Kidney tubule cell (primary cell): ENCODE measurements at places on chromosomes 7 and 10.

DNA sequence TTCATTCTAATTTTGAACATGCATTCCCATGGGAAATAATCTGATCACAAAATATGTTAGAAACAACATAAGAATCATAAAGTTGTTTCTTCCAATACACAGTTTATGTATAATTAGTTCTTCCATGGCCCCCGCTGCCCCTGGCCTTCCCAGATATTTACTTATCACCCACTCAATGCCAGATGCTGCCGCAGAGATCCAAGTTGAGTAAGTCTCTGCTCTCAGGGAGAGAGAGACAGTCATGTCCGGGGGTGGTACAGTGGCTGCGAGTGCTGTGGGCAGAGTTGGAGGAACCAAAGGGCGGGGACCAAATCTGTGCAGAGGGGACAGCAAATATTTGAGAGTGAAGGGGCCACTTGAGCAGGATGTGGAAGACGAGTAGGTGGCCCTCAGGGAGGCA is 37.1 kb downstream of the COL26A1 start:
- no peak for DNase-seq

DNA sequence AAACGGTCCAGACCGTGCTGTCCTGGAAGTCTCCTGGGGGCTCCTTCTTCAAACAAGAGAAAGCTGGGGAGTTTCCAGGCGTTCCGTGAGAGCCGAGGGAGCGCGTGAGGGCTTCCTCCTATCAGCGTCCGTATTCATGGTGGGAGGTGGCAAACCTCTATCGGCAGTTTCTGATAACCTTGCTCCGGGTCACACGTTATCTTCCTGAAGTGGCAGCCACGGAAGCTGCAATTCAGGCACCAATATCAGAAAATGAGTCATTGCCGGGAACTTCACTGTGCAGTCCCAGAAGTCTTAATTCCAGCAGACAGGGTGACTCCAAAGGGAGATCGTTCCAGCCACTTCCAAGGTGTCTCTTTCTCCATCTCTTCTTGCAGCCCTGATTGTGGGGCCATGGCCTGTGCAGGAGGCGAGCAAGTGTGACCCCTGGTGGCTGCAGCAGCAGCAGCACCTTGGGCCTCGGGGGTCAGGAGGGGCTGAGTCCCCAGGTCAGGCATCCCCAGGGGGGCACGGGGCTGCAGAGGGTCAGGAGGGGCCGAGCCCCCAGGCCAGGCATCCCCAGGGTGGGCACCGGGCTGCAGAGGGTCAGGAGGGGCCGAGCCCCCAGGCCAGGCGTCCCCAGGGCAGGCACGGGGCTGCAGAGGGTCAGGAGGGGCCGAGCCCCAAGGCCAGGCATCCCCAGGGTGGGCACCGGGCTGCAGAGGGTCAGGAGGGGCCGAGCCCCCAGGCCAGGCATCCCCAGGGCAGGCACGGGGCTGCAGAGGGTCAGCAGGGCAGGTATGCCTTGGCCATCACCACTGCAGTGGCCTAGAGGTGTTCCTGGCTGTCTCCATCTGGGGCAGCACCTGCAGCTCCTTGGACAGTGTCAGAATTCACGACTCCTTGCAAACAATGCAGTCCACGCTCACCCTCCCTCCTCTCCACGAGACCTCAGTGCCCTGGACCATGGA is 538.7 kb downstream of the DNAJB6 start:
- DNase-seq = no peak

GRCh38 chr7:26216049-26216448 is 14.5 kb downstream of the CBX3 start:
- DNase-seq = no peak

DNA sequence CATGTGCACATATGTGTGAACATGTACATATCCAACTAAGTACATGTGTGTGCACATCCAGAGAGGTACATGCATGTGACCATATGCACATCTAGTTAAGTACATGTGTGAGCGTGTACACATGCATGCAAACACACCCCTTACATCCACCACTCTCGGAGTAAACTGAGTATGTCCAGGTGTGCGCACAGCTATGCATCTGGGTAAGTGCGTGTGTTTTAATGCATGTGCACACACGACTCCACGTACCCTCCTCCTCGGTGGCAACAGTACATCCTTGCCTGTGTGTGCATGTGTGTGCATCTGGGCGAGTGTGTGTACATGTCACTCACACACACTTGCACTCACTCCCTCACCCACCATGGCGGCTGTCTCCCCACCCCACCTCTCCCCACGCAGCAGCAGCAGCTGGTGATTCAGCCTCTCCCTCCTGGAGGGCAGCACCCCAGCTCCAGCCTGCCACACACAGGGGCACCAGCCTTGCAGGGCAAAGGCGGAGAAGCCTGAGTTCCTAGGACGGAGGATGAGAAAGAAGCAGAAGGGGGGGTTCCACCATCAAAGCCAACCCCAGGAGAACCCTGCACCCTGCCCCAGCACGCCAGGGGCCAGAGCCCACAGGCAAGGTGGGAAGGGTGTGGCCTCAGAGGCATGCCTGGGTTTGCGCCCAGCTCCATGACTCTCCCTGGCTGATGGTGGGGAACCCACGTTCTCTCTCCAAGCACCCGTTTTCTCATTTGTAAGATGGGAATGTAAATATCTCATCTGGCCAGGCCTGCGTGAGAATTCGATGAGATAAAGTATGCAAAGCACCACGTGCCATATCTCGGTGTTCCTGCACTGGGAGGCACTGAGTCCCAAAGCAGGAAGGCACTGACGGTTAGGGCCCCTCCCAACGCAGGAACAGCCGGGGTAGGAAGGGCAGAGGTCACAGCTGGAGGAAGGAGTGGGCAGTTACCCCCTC is 27.7 kb upstream of the DNAAF5 start:
- DNase-seq = no peak

GRCh38 chr7:116465125-116465524 is 34.4 kb upstream of the CAV2 start:
- DNase-seq = no peak

DNA sequence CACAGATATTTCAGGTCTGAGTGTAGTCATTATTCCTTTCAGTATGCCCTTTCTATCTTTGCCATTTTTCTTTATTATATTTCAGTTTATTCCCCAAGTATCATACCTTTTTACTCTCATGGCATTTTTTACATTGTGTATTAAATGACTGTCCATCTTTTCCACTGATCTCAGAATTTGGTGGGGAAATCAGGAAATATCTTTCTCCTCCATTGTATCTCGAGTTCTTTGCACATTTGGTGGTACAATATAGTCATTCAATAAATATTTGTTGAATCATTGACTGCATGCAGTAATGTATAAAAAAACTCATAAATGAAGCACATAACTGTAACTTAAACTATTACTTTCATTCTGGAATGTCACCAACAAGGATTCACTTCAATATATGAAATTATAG is 354.7 kb downstream of the HGF start:
- DNase-seq = no peak

GRCh38 chr10:50431791-50432190 is 180.5 kb upstream of the ASAH2 start:
- DNase-seq = no peak

DNA sequence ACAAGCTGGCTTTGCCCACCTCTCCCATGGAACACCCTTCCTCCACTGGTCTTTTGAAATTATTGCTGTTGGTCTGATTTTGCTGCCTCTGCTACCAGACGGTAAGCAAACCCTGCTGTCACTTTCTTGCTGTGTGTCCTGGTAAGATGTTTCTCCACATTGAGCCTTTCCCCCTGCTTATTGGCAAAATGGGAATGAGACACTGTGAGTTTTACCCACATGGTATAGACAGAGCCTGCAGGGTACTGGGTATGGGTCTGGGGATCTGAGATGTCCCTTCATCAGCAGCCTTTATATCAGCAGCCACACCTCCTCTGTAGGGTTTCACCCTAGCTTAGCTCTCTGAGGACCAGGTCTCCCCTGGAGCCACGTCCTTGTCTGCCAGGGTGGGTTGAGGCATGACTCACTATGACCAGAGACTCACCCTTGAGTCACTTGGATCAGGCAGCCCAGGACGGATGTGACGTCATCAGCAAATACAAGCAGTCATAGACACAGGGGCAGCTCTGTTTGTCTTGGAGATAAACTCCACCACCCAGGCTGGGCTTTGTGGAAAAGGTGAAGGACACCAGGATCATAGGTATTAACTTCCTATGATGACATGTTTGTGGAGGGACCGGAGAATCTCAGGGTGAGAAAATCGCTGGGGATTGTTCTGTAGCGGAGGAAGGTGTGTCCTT is 17.9 kb upstream of the BAIAP2L1 start:
- DNase-seq = peak; percentile 99

DNA sequence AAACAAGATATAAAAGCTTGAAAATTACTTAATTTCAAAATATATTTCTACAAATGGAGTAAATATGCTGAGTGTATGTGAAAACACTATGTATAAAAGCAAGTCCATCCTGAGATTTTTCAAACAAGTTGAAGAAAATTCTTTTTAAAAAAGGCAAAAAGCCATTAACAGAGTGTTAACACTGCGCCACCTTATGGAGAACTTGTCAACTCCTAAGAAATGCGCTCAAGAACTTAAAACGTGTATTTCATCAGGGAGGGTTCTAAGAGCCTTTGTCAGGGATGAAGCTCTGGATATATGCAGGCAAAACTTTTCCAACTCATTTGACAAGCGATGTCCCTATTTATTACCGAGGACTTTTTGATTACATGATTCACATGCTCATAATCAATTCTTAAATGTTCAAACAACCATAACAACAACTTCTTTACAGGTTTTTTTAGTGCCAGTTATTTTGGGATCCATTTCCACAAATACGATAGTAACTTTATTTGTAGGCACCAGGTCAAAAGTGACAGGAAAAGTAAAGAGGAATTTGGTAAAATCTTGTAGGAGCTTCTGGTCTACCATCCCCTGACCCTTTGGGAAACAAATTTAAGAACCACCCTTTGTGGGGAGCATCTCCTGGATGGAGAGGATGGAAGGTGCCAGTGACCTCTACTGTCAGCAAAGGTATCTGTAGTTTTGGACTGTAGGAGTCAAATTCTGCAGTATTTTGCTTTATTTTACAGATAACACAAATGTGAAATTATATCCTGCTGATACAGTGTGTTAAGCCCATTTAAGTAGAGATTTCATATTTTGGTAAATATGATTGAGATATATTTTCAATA is 23.2 kb downstream of the CALCR start:
- DNase-seq = peak; percentile 37

DNA sequence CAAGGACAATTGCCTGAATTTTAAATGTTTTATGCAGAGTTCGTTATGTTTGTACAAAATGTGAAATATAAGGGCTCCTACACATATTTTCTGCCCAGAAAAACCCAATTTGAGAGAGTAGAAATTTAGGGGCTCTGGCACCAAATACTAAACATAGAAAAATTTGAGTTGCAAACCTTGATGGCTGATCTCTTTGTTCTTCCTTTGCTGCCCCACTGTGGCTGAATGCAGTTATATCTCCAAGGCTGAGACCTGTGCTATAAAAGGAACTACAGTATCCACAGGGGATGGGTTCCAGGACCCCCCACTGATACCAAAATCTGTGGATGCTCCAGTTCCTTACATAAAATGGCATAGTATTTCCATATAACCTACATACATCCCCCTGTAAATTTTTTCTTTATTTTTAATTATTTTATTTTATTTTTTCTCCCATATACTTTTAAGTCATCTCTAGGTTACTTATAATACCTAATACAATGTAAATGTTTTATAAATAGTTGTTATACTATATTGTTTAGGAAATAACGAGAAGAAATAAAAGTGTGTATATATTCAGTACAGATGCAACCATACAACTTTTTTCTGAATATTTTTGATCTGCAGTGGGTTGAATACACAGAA is 22.5 kb downstream of the CFAP43 start:
- peak; percentile 54 for DNase-seq

DNA sequence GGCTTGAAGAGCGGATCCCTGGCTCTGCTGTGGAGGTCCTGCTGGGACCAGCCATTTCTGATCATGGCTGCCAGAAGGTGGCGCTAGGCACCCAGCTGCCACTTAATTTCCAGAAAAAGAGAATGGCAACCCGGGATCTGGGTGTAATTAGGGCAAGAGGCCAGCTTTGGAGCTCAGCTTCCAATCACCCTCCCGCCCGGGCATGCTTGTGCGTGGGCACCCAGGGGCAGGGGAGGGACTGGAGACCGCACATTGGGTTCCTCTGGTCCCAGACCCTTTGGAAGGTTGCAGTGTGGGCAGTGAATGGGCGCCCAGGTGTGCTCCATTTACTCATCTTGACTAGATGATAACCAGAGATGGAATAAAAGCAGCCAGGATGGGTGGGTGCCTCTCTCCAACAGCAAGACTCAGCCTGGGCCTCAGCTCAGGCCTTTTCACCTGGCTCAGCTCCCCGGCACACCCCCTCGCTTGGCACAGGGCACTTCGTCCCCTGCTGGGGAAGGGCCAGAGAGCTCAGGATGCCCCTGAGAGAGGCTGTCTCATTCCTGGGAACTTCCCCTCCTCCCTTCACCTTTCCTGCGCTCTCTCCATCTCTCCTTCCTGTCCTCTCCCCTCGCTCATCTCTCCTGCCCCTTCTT is 14.7 kb downstream of the FAM241B start:
- DNase-seq = peak; percentile 68

GRCh38 chr7:2255145-2256139 is 13.4 kb downstream of the NUDT1 start:
- DNase-seq = peak; percentile 6

- no peak for DNase-seq
These were observed 409.1 kb upstream of the ANKRD30A start for GRCh38 chr10:36716291-36716690.

- peak; percentile 91 for DNase-seq
These were observed 10.9 kb upstream of the MAP3K8 start for GRCh38 chr10:30422981-30423654.

GRCh38 chr10:125064681-125065492 is 95.5 kb downstream of the CTBP2 start:
- peak; percentile 98 for DNase-seq

GRCh38 chr7:117017017-117017451 is 63.7 kb downstream of the ST7 start:
- DNase-seq = no peak

GRCh38 chr7:94941844-94942632 is 34.6 kb downstream of the PPP1R9A start:
- DNase-seq = no peak

- DNase-seq = no peak
These were observed 268.5 kb upstream of the AKR1E2 start for GRCh38 chr10:4557469-4557868.

DNA sequence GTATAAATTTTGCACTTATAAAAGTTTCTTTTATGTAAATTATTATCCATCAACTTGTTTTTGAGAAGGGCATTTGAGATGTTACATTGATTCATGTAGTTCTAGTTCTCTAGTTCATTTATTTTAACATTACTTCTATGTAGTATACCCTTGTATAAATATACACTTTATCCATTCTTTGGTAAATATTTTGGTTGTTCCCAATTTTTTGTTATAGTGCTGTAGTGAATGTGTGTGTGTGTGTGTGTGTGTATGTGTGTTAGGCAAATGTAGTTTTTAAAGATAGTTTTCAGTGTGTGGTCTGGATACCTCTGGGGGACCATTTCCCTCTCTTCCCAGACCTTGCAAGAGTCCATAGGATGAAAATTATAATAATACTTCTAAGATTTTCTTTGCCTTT is 15.0 kb downstream of the PRKAR2B start:
- DNase-seq = no peak
